ENCODE measurements at places on chromosomes 1 and 21.
A peak's percentile ranks its signal among the peaks of the same experiment; 100 is the strongest.

GRCh38 chr1:64136752-64137411, 66.5 kb upstream of the UBE2U start:
- DNase-seq: peak; percentile 81

- no peak for DNase-seq
Observed at GRCh38 chr1:39640861-39641260, 1.4 kb upstream of the HEYL start.

DNA sequence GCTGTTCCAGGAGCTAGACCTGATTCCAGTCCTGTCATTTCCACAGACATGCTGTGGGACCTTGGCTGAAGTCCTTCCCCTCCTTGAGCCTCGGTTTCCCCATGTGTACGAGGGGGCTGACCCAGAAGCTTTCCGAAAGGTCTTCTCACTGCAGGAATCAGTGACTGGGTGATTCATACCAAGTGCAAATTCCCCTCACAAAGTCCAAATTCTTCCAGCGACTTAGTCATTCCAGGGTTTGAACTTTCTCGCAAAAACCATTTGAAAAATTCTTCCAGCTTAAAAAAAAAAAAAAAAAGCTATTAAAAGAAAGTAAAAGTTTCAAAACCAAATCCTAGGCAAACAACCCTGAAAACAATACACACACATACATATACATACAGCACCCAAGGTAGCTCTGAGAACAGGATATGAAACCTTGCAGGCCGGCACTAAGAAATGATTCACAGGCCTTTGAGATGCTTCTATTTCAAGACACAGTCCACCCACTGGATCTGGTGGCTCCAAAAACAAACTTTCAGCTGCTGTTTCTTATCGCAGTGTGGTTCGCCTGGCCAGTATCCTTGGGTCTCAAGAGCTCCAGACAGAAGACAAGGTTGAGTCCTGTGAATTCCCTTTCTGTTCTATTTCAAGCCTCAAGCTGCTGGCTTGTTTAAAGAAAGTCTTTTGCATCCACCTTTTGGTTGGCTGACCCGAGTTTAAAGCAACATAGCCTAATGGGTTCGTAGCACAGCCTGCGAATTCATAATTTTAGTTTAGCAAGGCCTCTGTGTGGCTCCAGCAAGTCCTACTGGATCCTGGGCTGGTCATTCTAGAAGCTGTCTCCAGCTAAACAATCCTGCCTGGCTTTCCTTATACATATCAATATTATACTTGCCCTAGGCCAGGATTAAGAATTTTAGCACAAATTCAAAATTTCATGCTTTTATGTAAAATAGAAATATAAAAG, 18.0 kb upstream of the ID3 start:
- no peak for DNase-seq

DNA sequence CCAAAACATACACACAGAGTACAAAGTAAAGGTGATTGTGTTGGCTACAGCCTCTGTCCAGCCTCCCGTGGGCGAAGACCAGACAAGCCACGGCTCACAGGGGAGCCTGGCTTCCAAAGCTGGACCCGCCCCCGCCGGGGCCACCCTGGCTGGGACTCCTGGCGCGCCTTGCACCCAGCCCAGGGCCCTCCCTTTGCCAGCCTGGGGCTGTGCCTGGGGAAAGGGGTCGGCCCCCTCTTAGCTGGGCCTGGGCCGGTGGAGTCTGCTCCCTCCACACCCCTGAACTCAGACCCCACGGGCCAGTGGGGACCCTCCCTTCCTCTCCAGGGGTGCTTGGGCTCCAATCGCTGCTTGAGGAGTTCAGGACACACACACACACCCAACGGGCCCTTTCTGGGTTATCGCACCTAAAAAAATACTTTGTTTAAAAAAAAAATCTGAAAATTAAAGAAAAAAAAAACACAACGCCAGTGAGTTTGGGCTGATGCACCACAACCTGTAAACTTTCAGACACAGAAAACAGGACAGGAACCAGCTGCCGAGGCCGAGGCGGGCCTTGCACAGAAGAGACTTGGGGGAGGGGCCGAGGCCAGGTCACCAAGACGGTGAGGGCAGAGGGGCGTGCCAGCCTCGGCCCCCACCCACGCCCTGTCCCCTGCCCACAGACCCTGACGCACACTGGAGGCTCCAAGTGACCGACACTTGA, 56.3 kb downstream of the KCNAB2 start:
- DNase-seq: no peak

DNA sequence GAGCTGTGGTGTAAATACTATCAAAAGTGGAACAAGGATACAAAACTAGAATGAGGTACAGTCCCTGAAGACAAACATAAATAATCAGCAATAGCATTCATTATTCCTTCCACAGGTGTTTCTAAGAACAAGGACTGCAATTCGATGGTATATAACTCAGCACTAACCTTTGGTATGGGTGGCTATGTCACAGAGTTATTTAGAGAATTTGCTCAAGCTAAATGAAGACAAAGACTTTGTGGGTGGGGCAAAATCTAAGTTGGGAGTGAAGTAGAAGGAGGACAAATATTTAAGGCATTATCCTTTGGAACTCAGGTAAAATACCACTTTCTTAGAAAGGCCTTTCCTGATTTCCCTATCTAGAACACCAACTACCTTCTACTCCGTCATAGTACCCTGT, 51.5 kb upstream of the CNN3 start:
- DNase-seq: no peak

DNA sequence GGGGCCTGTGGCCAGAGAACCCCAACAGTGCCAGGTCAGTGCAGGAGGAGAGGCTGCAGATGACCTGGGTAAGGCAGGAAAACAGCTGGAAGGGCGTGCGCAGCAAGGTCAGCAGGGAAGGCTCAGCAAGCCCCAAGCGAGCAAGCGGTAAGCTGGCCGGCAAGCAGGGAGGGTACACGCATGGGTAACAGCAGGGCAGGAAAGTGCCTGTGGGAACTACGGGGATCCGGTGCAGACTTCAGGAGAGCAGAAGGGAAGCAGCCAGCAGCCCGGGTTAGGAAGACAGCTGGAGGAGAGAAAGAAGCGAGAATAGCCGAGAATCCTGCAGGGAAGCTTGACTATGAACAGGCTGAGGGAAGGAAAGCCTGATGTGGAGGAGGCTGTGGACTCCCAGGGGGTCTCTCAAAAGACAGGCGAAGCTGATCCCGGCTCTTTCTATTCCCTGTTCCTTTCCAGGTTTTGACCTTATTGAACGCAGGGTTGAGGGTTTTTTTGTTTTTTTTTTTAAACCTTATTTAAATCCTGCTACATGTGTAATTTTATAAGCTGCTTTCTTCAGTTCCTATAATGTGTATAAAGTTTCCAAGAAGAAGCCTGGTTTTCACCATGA, 20.9 kb downstream of the UMODL1 start:
- no peak for DNase-seq

GRCh38 chr1:104082221-104082620, 332.5 kb downstream of the AMY1C start:
- no peak for DNase-seq

GRCh38 chr1:59757197-59757747, 57.5 kb upstream of the HOOK1 start:
- no peak for DNase-seq

DNA sequence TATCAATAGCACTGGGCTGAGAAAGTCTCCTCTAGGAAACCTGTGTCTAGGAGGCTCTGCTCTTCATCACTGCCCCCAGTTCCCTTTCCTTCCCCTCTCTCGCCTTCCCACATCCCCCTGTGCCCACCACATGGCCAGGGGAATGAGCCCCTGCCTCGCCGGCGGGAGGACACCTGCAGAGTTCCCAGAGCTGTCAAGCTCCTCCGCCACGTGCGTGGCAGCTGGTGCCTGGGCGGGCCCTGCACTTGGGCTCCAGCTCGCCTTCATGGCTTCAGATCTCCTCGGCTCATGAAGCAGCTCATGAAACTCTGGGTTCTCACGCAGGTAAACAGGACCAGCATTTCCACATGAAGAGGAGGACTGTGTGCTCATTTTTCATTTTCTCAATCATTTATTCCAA, 62.8 kb downstream of the SIM2 start:
- no peak for DNase-seq

DNA sequence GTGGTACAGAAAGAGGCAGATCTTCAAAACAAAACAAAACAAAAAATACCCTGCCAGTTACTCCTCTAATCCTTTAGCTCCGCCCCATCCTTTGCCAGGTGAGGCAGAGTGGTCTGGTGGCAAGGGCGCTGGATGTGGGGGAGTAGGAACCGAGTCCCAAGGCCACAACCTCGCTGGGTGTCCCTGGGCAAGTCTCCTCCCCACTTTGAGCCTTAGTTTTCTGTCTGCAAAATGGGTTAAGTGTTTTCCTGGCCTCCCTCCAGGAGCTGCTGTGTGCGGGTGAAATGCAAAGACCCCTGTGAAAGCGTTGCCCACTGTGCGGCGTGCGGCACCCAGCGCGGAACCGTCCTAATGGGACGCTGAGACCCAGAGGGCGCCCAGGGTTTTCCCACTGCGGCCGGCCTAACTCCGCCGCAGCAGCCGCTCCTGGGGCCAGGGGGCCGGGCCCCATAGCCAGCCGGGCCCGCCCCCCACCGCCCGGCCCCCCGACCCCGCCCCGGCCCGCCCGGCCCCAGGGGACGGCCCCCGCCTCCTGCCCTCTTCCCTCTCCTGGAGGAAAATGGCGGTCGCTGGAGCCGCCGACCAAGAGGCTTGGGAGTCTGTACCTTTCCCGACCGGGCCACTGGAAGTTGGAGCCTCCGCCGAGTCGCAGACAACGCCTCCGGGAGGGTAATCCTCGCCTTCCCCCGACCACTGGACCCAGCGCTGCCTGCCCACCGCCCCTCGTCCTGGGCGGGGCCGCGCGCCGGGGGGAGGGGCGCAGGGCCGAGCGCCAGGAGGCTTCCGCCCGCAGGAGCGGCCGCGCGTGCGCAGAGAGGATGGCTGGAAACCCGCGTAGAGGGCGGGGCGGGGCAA, at the start of the genes ERMAP and SVBP:
Gene ERMAP (plus strand): TSS at position 538 of the 855 bp plus-strand sequence. CDS start 13,327 bp downstream, outside the sequence.
Gene SVBP (minus strand): TSS at position 813 of the 855 bp plus-strand sequence. CDS start 853 bp downstream, outside the sequence.
- peak; percentile 92 for DNase-seq

DNA sequence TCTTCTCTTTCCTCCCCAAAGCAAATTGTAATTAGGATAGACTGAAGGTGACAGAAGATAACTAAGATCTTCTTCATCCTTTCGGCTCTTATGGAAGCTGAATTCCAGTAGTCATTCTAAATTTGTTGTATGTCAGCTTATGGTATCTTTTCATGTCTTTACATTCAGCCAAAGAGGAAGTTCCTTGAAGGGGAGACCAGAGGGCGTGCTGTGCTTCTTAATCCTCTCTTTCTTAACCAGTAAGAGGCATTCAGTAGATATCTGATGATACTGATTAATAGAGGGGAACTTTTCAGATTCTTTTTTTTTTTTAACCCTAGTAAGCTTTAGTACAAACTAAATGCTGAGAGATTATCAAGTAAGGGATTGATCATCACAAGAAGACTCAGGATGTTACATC, 102.3 kb downstream of the OSBPL9 start:
- DNase-seq: no peak

GRCh38 chr21:33088384-33088783, 18.4 kb downstream of the OLIG1 start:
- DNase-seq: no peak

- no peak for DNase-seq
Observed at GRCh38 chr1:26078286-26079177, 11.1 kb upstream of the TRIM63 start.

DNA sequence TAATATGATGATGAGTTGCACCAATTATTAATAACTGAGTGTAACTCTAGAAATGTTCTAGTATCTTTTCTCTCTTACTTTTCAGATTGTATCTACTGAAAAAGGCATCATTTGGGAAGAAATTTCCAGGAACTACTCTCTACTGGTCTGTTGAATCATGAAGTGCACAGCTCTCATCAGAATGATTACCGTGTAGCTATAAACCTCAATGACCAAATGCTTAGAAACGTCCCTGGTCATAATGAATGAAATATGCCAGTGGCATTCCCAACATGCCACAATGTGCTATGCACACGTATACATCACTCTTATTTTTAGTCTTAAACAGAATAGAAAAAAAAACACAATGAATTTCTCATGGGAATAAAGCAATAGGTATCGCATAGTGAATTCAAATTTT, 534.3 kb upstream of the OLFM3 start:
- no peak for DNase-seq

DNA sequence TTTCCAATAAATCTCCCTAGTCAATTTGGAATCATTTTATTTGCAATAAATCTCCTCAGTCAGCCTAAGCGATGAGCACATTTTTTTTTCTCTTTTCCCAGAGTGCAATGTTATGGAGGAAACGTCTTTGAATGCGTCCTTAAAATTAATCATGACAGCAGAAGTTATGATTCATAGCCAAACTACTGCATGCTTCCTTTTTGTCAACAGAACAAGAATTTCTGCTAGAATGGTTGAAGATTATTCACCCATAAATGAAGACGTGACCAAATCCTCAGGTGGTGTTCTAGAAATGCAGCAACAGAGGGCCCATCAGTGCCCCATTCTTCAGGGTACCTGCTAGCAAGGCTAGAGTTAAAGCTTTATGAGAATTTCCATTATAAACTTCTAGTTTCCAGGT, 407.9 kb upstream of the PKN2 start:
- no peak for DNase-seq

- no peak for DNase-seq
Observed at GRCh38 chr1:181103399-181103798, 14.9 kb downstream of the IER5 start.

GRCh38 chr1:27005648-27006496, 6.8 kb downstream of the TENT5B start:
- no peak for DNase-seq

DNA sequence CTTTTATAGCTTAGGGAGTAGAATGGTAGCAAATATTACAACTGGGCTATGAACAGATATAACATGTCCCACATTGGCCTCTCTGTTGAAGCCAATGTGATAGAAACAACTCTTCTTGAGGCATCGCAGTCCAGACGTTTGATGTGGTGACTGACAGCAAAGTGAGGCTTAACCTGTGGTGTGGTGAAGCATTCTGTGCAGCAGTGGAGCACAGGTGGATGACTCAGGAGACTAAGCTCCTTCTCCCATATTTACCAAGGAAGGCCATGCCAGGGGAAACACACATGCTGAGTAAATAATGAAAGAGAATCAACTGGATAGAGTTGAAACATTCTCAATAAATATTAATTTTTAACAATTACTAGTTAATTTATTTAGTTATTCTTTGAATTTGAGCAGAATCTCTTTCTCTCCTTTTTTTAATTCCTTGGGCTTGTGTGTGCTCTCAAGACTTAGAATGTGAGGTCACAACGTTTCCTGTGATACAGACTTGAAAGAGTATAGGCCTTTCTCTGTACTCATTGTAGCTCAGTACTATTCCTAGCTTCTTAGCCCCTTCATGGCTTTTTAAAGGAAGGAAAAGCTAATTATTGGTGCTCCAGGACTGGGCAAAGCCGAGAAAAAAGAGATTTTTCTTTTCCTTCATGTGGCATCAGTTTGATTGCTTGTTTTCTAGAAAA, 17.6 kb downstream of the CRB1 start:
- DNase-seq: no peak

GRCh38 chr1:11777658-11778322, 15.8 kb downstream of the C1orf167 start:
- no peak for DNase-seq
